ENCODE measurements at places on chromosomes 4 and X. TPM values are rescaled to one million over a fixed set of nuclear protein-coding genes. Genes with fewer than 3 reads are reported as not detected.

Gene ASB5
- 2.6 TPM for total RNA-seq

Gene MAGEC1
- 8.6 TPM for total RNA-seq

Gene ZFYVE28
- 30.2 TPM for total RNA-seq

Gene GAGE12J
- not detected for total RNA-seq

Gene AVPR2
- total RNA-seq: 0.41 TPM

Gene NUDT10
- total RNA-seq: 127 TPM

Gene NAT8L
- total RNA-seq: 36.4 TPM

- DNase-seq: no peak
- H3K4me3 ChIP-seq: no peak overlapping the region
- H3K4me1 ChIP-seq: no peaks in the 10 kb centered on the region
- no peak overlapping the region for H3K27ac ChIP-seq
- H3K36me3 ChIP-seq: no peaks in the 10 kb centered on the region
- no peaks in the 10 kb centered on the region for H3K27me3 ChIP-seq
Measured at GRCh38 chrX:12673487-12673886, 117.7 kb upstream of the PRPS2 start.

DNA sequence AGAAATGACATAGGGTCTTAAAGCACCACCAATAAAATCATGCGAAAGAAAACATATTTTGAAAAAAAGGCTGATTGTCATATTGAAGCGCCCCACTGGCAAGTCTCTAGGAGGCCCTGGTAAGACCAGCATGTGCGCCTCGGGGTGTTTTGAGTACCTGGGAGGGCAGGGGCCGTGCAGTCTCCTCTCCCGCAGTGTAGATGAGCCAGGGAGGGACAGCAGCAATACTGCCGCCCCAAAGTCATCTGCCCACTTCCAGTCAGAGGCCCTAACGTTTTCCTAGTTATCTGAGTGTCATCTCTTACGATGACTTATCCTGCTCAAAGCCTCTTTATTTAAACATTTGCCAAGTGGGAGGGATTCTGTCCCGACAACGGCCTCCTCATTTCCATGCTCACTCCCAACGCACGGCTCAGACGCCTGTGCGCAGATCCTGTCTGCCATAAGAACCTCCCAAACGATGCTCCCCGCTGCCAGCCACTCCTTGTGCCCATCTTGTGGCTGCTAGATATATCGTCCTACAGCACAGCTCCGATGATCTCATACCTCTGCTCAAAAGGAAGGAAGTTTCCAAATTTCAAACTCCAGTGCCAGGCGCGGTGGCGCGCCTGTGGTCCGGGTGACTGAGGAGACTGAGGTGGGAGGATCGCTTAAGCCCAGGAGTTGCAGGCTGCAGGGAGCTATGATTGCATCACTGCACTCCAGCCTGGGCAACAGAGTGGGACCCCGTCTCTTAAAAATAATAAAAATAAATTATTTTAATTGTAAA is 17.2 kb upstream of the SCRG1 start:
- H3K4me3 ChIP-seq: no peak overlapping the region
- DNase-seq: no peak

DNA sequence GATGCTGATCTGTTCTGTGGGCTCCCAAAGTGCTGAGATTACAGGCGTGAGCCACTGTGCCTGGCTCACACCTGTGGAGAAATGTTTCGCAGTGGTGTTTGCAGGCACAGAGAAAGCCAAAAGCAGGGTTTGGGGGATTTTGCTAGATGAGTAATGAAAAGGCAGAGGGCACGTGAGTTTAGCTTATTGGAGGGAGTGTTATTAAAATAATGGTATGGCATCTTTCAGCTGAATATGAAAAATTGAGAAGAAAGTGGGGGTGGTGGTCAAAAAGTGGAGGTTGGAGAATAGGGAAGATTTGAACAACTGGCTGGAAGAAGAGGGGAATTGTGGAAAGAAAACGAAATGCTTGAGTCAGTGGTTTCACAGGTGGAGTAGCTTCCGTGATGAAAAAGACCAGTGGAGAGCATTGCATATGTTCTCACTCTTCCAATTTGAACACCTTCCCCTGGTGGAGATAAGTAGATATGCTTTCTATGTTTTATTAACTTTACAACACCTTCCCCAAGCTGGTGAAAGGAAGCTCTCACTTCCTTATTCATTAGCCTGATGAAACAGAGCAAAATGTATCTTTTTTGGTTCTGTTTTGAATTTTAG is 1.1 kb upstream of the CHST7 start:
- H3K4me1 ChIP-seq: no peaks in the 10 kb centered on the region
- H3K4me3 ChIP-seq: no peak overlapping the region
- no peak overlapping the region for H3K27ac ChIP-seq
- no peak for DNase-seq
- no peaks in the 10 kb centered on the region for H3K27me3 ChIP-seq

DNA sequence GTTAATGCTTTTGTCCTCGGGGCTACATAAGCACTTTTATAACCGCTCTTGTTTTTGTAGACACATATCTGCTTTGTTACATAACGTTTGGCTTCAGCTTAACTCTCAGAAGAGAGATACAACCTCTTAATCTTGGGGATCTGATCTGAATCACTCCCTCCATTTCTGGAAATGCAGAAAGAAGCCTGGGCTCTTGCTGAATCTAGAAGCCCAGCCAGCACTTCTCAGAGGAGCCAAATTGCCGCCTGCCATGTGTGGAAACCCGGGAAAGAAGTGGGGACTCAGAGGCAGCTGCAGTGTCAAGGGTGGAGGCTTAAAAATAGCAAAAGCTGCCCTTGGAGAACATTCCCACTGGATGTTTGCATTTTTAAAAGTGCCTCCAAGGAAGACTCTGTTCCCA is 69.3 kb upstream of the LDB2 start:
- no peaks in the 10 kb centered on the region for H3K4me1 ChIP-seq
- no peaks in the 10 kb centered on the region for H3K27me3 ChIP-seq
- H3K36me3 ChIP-seq: no peaks in the 10 kb centered on the region
- H3K27ac ChIP-seq: no peak overlapping the region
- no peak overlapping the region for H3K4me3 ChIP-seq
- no peak for DNase-seq

- H3K27ac ChIP-seq: no peak overlapping the region
- H3K4me1 ChIP-seq: no peaks in the 10 kb centered on the region
- H3K4me3 ChIP-seq: no peak overlapping the region
- no peak for DNase-seq
Measured at GRCh38 chrX:131841496-131842437, 181.3 kb upstream of the STK26 start.

DNA sequence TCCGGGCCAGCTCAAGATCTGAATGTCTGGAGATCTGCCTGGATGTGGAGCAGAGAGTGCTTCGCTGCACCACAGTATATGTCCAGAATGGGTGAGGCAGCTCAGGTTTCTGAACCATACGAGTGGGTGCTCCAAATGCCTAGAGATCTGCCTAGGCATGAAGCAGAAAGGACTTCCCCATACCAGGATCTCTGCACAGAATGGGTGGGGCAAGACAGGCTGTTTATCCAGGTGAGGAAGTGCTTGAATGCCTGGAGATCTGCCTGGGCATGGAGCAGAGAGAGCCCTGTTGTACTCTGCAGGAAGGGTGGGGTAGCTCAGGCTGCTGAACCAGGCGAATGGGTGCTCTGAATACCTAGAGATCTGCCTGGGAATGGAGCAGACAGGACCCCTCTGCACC is 45.4 kb upstream of the MAGEC2 start:
- no peaks in the 10 kb centered on the region for H3K27me3 ChIP-seq
- no peaks in the 10 kb centered on the region for H3K36me3 ChIP-seq
- no peaks in the 10 kb centered on the region for H3K4me1 ChIP-seq
- H3K4me3 ChIP-seq: no peak overlapping the region

GRCh38 chr4:42555828-42556227 is 101.1 kb downstream of the ATP8A1 start:
- DNase-seq: no peak
- H3K4me3 ChIP-seq: no peak overlapping the region
- no peaks in the 10 kb centered on the region for H3K4me1 ChIP-seq
- no peaks in the 10 kb centered on the region for H3K27me3 ChIP-seq
- H3K27ac ChIP-seq: no peak overlapping the region

GRCh38 chrX:6432226-6432625 is 102.7 kb downstream of the VCX3A start:
- no peak overlapping the region for H3K4me3 ChIP-seq
- DNase-seq: no peak
- no peaks in the 10 kb centered on the region for H3K4me1 ChIP-seq
- H3K36me3 ChIP-seq: no peaks in the 10 kb centered on the region
- H3K27ac ChIP-seq: no peak overlapping the region

DNA sequence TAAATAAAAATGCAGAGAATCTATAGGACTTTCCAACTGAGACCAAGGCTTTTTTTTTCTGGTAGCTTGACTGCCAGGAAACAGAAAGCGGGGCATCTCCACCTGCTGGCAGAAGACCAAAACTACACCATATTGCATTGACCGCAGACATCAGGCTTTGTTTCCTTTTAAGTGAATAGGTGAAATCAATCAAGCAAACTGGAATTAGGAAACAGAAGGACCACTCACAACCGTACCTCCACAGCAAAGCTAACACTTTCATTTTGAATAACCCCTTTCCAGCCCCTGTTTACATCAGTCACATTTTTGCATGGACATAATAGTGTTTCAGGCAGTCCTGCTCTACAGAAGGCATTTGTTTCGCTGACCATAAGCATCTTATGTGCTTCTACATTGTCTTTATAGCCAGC is 218.2 kb downstream of the IDS start:
- no peaks in the 10 kb centered on the region for H3K4me1 ChIP-seq
- no peak overlapping the region for H3K27ac ChIP-seq
- no peaks in the 10 kb centered on the region for H3K36me3 ChIP-seq
- H3K27me3 ChIP-seq: no peaks in the 10 kb centered on the region
- DNase-seq: peak; percentile 10
- no peak overlapping the region for H3K4me3 ChIP-seq

DNA sequence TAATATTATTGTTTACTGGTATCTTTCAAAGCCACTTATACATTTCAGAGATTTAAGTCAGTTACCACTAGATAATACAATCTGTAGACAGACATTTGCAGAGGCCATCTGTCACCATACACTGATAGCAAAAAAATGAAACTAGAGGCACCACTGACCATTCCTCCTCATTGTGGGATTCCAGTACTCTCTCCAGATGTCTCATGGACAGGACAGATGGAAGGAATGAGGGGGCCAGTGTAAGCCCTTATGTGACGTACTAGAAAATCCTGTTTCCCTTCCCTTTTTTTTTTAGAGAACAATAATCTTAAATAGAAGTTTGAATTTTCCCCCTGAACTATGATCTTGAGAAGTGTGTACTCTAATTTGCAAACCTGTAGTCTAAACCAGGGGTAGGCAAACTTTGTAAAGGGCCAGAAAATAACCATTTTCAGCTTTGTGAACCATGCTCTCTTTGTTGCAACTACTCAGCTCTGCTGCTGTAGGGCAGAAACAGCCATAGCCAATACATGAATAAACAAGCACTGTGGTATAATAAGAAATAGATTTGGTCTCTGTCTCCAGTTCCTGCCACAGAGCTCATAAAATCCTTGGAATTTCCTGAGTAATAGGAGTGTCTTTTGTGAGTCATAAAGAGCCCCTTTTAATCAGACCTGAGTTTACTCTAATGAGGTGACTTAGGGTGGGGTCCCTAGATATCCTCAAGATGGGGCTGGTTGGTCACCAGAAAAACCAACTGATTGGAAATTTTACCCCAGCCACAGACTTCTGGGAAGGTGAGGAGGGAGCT is 90.4 kb downstream of the MOSPD2 start:
- no peak overlapping the region for H3K4me3 ChIP-seq
- H3K4me1 ChIP-seq: no peaks in the 10 kb centered on the region
- H3K36me3 ChIP-seq: no peaks in the 10 kb centered on the region
- no peaks in the 10 kb centered on the region for H3K27me3 ChIP-seq

- no peak for DNase-seq
- H3K27ac ChIP-seq: no peak overlapping the region
- no peaks in the 10 kb centered on the region for H3K36me3 ChIP-seq
Measured at GRCh38 chrX:114712466-114712865, 128.6 kb downstream of the HTR2C start.

- no peaks in the 10 kb centered on the region for H3K4me1 ChIP-seq
- no peaks in the 10 kb centered on the region for H3K36me3 ChIP-seq
- no peak overlapping the region for H3K27ac ChIP-seq
- DNase-seq: no peak
- no peaks in the 10 kb centered on the region for H3K27me3 ChIP-seq
Measured at GRCh38 chrX:78024349-78025059, 55.1 kb upstream of the PGAM4 start.
